Nucleus accumbens (tissue), 56 donors: ENCODE measurements at places on chromosomes 6 and 20.

DNA sequence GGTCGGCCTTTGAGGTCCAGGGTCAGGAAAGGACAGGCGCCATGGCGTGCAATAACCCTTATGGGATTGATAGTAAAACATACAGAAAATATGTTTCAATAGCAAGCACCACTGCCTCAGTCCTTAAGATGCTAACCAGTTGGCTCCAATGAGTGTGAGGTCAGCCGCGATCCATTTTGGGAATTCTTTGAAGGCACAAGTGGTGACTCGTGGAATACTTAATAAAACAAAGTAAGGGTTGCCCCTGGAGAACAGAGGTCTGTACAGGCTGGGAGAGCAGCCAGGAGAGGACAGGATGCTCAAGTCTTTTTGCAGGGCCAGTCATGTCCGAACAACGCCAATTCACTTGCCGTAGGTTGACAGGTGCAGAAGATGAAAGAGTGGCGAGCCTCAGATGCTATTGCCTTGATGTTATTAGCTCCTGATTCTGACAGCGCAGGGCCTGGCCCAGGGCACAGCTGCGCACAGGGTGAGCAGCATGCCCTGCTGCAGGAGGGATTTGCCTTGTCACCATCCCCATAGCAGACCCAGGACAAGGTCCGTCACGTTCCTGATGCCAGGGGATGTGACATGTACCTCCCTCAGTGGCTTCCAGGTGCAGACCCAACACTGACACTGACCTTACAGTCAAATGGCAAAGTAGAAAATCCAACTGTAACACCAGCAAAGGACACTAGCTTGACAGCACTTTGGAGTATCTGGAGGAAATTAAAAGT, 21.8 kb downstream of the SYNDIG1 start:
- DNase-seq = no peak

- DNase-seq = no peak
These were observed 45.8 kb downstream of the SNX9 start for GRCh38 chr6:157868835-157869234.

- DNase-seq = no peak
These were observed 148.7 kb upstream of the RIPOR2 start for GRCh38 chr6:25084508-25084833.

- no peak for DNase-seq
These were observed 77.0 kb downstream of the YTHDF1 start for GRCh38 chr20:63138855-63139341.

GRCh38 chr6:155237613-155238012, 26.2 kb upstream of the CLDN20 start:
- no peak for DNase-seq

- DNase-seq = no peak
These were observed 111.8 kb upstream of the CENPW start for GRCh38 chr6:126227833-126228702.

- DNase-seq = no peak
These were observed 6.8 kb upstream of the ADTRP start for GRCh38 chr6:11785415-11785773.

GRCh38 chr6:27168586-27169443, 78.7 kb upstream of the PRSS16 start:
- DNase-seq = no peak

DNA sequence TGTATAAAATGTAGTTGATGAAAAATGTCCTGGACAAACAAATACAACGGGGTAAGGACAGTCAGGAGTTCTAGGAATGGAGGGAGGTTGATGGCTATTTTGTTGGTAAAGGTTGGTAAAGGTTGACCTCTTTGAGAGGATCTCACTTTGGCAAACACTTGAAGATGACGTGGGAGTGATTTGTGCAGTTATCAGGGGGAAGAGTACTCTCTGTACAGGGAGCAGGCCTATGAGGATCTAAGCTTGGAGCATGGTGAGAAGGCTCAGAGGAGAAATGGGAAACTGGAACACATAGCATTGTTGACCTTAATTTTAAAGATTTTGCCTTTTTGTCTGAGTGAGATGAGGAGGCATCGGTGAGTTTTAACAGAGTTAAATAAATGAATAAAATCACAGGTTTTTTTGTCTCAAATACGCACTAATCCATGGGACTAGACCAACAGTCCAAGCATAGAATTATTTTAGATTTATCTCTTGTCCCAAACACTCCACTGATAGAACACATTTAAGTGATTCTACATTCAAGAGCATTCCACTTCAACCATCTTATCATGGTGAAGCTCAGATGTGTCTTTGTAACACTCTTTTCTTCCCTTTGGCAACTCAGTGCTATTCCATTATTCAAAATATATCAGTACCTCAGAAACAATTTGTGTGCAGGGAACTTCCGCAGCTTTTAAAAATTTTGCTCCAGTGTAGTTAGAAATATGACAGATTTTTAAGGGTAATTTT, 5.7 kb downstream of the LAMA2 start:
- DNase-seq = no peak

DNA sequence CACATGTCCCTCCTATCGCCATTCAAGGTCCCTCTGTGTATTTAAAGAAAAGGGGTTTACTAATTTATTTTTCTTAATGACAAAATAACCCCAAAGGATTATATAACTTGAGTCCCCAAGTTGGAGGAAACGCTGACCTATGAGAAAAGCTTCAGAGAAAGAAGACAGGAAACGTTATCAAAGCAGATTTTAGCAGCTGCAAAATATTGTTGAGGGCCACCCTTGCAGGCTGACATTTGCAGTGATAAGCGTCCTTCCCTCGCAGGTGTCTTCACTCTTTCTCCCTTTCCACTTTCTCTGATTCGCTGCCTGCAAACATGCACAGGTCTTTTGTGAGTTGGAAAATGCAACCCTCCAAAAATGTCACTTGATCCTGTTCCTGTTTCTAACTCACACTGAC, 103.2 kb upstream of the RIPOR2 start:
- no peak for DNase-seq

DNA sequence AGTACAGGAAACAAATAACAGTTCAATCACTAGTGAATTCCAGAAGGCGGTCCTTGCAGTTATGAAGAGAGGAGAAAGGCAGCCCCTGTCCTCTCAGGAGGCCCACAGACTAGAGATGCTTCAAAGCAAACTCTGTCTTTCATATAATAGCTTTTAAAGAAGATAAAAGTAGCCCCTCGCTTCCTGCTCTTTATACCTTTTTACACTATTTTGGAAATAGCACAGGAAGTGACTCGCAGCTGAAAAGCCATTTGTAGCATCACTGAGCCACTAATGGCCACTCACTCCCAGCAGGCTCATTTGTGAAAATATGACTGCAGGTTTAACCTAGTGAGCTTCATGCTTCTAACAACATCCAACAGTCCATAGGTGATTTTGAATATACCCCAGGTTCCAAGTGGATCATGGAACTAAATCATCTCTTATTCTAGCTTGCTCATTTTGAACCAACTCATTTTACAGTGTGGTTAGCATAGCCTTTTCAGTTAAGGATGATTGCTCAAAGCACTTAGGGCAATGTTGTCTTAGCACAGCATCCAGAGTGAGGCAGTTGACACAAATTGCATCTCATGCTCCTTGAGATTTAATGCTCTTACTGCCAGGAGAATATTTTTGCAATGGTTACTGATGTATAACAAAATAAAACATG, 136.0 kb upstream of the NRSN1 start:
- DNase-seq = no peak

GRCh38 chr6:142901611-142902010, 43.4 kb downstream of the HIVEP2 start:
- DNase-seq = no peak

DNA sequence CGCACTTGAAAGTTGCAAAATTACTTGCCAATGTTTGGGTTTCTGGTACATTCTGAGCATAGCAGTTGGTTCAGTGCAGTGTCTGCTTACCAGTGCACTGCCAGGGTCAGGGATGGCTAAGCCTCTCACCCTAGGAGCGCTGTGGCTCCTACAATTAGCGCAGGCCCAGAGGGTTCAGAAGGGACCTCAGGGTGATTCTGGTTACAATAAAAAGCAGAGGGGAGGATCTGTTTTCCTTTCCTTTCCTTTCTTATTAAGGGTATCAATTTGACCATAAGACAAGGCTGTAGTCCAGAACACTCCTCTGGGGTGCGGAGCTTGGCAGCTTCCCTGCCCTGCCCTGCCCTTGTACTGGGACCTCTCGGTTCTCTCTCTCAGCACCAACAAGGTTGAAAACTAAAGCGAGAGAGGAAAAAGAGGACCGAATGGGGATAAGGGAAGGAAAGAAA, 2.6 kb downstream of the MAFB start:
- DNase-seq = no peak

- no peak for DNase-seq
These were observed 24.6 kb downstream of the PMEPA1 start for GRCh38 chr20:57685146-57685758.
